ENCODE measurements at places on chromosomes 12 and 14.

- DNase-seq = no peak
These were observed 19.6 kb downstream of the KLRF2 start for GRCh38 chr12:9900930-9901329.

GRCh38 chr14:100381395-100382105 lies 58.4 kb downstream of the SLC25A47 start:
- no peak for DNase-seq

DNA sequence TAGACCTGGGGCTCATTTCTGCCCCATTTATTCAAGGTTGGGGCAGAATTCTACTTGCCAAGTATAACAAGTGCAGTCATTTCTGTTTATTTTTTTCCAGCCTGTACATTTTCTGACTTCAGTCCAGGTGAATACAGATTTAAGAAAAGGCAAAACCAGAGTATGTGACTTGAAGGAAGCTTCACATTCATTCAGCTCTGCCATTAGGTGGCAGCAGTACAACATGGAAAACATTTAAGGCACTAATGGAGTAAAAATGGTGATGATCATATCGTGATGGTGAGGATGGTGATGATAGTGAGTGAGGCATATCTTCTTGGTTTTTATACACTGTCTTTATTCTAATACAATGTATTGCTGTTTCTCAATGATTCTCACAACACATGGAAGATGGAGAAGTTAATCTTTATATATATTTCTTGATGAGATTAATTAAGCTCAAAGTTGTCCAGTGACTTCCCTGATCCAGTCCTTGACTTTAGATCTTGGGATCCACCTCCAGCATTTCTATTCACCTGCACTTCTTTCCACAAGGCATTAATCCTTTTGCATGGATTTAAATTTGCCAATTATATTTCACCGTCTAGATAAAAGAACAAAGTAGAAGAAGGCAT lies 176.7 kb upstream of the SEL1L start:
- peak; percentile 38 for DNase-seq

- peak; percentile 55 for DNase-seq
These were observed 871 bp upstream of the COQ5 start for GRCh38 chr12:120529641-120530417.

GRCh38 chr12:14416658-14417057 lies 51.2 kb downstream of the ATF7IP start:
- DNase-seq = peak; percentile 82

- no peak for DNase-seq
These were observed 66.5 kb downstream of the TRAFD1 start for GRCh38 chr12:112191840-112192321.

DNA sequence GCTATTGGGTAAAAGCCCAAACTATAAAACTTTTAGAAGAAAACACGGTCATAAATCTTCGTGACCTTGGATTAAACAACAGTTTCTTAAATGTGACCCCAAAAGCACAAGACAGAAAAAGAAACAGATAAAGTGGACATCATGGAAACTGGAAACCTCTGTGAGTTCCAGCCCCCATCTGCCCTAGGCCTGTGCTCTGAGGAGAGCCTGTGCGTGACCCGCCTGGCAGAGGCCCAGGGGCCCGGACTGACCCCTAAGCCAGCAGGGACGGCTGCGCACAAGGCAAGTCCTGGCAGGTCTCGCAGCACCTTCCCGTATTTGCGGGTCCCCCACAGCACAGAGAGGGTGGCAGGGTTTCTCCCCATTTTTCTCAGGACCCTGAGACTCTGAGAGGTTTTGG lies 76.0 kb downstream of the CHGA start:
- DNase-seq = no peak

DNA sequence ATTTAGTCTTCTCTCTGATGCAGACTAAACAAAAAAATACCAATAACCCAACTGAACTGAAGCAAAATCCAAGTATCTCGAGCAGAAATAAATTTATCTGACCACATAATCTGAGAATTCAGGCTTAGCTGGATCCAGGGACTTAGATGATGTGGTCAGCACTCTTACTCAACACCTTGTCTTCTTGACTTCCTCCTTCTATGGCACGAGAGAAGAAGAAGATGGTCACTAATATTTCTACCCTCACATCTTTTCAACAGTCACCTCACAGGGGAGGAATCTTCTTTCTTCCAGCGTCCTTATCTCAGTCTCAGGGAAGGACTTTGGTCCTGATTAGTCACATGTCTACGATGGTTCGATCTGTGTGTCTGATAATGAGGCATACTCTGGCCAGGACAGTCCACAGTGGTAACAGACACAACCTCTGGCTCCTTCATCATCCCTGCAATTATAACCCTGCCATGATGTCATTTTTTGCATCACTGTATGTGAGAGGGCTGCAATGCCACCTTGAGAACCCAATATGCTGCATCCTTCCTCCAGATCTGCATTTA lies 15.8 kb downstream of the RGS6 start:
- no peak for DNase-seq

GRCh38 chr12:130859161-130859560 lies 12.7 kb upstream of the RAN start:
- no peak for DNase-seq

DNA sequence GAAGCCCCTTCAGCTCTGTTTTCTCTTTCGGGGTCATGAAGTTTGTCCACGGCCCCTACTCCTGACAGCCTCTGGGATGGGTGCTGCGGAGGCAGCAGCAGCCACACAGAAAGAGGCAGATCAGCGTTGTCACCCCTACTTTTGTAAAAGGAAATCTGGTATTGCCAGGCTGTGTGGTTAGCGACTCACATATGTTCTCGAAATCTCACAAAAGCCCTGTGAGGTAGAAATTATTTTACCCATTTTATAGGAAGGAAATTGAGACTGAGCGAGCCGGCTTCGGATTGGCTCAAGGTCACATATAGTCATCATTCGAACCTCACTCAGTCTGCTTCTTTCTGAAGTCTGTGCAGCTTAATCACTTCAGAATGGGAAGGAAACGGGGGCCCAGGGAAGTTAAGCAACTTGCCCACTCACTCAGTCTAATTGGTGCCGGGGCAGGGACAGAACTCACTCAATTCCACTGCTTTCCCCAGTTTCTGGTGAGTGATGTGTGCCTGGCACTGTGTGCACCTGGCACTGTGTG lies 1.1 kb upstream of the CKAP4 start:
- DNase-seq = no peak

- no peak for DNase-seq
These were observed 184.3 kb downstream of the ADGRD1 start for GRCh38 chr12:131137836-131138637.

DNA sequence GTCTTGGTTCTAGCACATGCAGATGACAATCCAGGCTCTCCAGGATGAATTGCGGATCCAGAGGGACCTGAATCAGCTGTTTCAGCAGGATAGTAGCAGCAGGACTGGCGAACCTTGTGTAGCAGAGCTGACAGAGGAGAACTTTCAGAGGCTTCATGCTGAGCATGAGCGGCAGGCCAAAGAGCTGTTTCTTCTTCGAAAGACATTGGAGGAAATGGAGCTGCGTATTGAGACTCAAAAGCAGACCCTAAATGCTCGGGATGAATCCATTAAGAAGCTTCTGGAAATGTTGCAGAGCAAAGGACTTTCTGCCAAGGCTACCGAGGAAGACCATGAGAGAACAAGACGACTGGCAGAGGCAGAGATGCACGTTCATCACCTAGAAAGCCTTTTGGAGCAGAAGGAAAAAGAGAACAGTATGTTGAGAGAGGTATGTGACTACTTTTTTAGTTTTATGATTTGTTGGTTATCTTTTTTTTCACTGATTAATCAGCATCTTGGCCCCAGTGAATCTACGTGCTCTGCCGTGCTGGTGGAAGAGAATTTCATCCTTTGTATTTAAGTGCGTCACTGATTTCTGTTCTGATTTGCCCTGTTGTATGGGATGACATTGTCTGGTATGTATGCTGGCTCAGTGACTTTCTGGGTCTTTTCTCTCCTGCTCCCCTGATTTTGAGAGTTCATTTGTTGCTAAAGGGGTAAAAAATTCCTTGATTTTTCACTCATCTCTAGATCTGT lies 92.3 kb downstream of the ERC1 start:
- DNase-seq = no peak

DNA sequence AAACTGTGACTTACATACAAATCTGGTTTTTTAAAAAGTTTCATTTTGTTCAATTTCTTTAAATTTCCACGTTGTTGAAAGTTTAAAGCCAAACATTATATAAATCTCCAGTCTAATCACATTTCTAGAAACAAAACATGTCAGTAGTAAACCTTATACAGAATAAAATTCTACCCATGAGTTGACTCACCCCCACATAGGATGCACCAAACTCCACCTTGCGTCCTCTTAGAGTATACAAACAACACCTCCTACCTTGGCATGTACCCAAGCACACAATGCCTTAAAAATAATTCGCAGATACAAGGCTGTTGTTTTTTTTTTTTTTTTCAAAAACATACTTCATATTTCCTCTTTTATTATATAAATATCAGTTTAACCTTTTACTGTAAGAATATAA lies 3.3 kb downstream of the FBXL14 start:
- no peak for DNase-seq

DNA sequence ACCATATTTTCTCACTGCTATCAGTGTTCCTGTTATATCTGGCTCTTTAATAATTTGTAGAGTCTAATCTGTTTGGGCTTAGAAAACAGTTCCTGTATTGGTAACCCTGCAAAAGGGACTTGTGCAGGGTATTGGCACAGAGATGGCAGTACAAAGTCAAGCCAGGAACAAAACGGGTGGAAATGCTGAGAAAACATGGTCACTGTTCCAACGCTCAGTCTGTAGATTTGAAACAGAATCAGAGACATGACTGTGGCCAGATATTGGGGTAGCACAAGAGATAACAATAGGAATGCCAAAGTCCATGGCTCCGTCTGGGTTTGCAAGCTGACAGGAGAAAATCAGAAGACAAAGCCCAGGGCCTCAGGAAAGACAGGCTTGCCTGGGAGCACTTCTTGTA lies 290.7 kb upstream of the PDE3A start:
- DNase-seq = no peak

GRCh38 chr14:88639221-88639620 lies 76.4 kb downstream of the ZC3H14 start:
- no peak for DNase-seq

GRCh38 chr12:3871356-3871755 lies 1.8 kb downstream of the PARP11 start:
- DNase-seq = no peak

- no peak for DNase-seq
These were observed 9.0 kb downstream of the TMBIM6 start for GRCh38 chr12:49750027-49750995.

DNA sequence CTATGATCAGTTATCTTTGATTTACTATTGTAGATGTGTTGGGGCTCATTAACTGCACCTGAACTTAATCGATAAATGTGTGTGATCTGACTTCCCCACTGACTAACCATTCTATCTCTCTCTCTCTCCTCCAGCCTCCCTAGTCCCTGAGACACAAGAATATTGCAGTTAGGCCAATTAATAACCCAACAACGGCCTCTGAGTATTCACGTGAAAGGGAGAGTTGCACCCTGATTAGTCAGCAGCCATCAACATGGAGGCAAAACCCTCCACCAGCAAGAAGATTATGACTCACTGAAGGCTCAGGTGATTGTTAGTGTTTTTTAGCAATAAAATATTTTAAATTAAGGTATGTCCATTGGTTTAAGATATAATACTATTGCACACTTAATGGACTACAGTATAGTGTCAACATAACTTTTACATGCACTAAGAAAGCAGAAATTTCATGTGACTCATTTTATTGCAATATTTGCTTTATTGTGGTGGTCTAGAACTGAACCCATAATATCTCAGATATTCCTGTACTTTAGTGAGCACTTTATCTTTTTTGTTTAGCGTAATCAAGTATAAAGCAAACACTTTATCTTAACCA lies 77.1 kb upstream of the PTGDR start:
- no peak for DNase-seq

GRCh38 chr14:23146980-23147379 lies 27.9 kb upstream of the CEBPE start:
- DNase-seq = no peak

- DNase-seq = no peak
These were observed 96.1 kb upstream of the SLC16A7 start for GRCh38 chr12:59499774-59500173.

- DNase-seq = no peak
These were observed 147.9 kb upstream of the E2F7 start for GRCh38 chr12:77213319-77213718.

DNA sequence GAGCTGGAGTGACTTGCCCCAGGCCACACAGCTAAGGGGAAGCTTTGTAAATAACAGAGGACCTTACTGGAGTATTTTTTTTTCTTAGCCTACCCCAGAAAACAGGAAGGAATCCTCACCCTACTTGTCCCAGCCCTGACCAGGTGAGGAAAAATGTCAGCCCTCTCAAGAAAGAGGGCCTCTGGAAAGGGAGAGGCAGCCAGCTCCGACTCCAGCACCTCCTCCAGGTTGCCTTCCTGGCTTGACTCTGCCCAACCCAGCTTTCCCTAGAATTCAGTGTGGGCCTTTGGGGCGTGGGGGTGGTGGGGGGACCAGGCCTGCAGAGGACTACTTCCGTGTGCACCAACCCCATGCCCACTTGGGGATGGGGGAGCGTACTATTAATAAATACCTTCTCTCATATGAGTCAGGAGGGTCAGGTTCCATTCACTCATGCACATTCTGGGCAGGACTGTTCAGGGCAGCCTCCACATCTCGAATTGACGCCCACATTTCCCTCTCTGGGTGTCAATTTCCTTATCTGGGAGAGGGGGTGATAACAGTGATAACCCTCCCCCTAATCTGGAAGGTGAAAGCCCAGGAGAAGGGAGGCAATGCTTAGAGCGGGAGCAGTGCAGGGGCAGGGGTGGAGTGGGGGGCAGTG lies 5.2 kb downstream of the RHOF start:
- DNase-seq = no peak

- DNase-seq = no peak
These were observed 41.9 kb downstream of the CCNK start for GRCh38 chr14:99522934-99523703.

Data from DMS 273 treated with DMSO at 0.1 percent for 48 hours (cell line).